ENCODE measurements at places on chromosomes 1 and 21. TPM values are rescaled to one million over a fixed set of nuclear protein-coding genes. Genes with fewer than 3 reads are reported as not detected.

GRCh38 chr1:219075121-219075879 lies 98.4 kb upstream of the LYPLAL1 start:
- peak; percentile 71 for DNase-seq

DNA sequence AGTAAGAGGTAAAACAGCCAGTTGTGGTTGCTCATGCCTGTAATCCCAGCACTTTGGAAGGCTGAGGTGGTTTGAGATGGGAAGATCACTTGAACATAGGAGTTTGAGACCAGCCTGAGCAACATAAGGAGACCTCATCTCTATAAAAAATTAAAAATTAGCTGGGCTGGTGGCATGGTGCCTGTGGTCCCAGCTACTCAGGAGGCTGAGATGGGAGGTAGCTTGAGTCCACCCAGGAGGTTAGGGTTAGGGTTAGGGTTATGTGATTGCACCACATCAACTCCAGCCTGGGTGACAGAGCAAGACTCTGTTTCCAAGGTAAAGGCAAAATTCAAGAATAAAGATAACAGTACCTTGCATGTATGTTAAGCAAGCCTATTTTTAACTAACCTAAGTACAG lies 3.5 kb downstream of the SAMSN1 start:
- no peak for DNase-seq

GRCh38 chr1:101959456-101959855 lies 37.3 kb downstream of the OLFM3 start:
- no peak for DNase-seq

- no peak for DNase-seq
Observed at GRCh38 chr1:242132121-242132817, 133.4 kb upstream of the MAP1LC3C start.

- no peak for DNase-seq
Observed at GRCh38 chr1:63134501-63135173, 187.7 kb upstream of the FOXD3 start.

- DNase-seq: no peak
Observed at GRCh38 chr21:32424191-32424535, 11.7 kb downstream of the EVA1C start.

The TRNP1 gene
- 4.5 TPM for total RNA-seq

The CFAP126 gene
- not detected for total RNA-seq

The CELA2A gene
- not detected for total RNA-seq

The TMEM51 gene
- total RNA-seq: 4.4 TPM

The NGF gene
- 2.3 TPM for total RNA-seq
